ENCODE measurements at places on chromosomes 3 and 15.

- no peak for DNase-seq
These were observed 923 bp downstream of the SIAH2 start for GRCh38 chr3:150761831-150762661.

GRCh38 chr3:123818921-123819429, 65.2 kb downstream of the MYLK start:
- no peak for DNase-seq

DNA sequence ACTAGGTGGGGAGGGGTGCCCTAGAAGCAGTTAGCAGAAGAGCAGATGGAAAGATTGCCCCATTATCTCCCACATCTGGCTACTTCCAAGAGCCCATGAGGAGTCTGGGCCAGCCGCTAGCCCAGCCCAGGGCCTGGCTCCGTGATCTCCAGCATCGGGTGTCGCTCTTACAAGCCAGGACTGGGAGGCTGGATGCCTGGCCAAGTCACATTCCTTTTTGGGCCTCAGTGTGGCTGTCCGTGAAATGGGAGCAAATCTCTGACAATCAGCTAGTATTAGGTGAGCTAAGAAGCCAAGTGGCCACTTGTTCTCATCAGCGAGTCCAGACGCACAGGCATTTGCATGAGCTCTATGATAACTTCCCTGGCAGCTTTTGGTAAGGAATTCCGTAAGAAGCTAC, 23.3 kb upstream of the DOCK3 start:
- no peak for DNase-seq

- DNase-seq: no peak
These were observed 24.3 kb downstream of the ATP10A start for GRCh38 chr15:25838871-25839195.

DNA sequence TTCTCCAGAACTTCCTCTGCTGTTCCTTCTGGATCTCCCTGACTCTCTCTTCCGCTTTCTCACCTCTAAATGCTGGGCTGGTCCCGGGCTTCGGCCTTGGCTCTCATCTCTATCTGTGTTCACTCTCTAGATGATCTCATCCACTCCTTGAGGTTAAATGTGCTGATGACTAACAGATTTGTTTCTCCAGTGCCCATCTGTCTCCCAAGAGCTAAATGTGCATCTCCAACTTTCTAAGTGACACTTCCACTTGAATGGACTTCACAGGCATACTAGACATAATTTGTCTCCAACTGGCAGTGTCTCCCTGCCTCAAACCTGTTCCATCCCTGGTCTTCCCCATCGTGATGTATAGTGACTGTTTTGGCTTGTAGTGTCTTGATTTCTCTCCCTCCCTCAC, 95.3 kb downstream of the ITPR1 start:
- DNase-seq: no peak
